Calu3 (cell line): ENCODE measurements at places on chromosomes 1 and 21. TPM values are rescaled to one million over a fixed set of nuclear protein-coding genes. Genes with fewer than 3 reads are reported as not detected.

PARP1 gene
- total RNA-seq = 123 and 136 TPM in 2 replicates

ACTN2 gene
- total RNA-seq = 0.54 TPM in 1 of 2 replicates, not detected in the other

RSPO1 gene
- total RNA-seq = not detected in 2 replicates

NHLH1 gene
- total RNA-seq = 1.4 and 1.6 TPM in 2 replicates

MFAP2 gene
- 0.50 and 1.2 TPM in 2 replicates for total RNA-seq

FAM72B gene
- 9.6 and 9.8 TPM in 2 replicates for total RNA-seq

NPR1 gene
- not detected in 2 replicates for total RNA-seq

ETV3L gene
- total RNA-seq = not detected in 2 replicates

TNFAIP8L2 gene
- not detected in 2 replicates for total RNA-seq

CFHR5 gene
- not detected in 2 replicates for total RNA-seq

ERO1B gene
- 4.4 and 6.4 TPM in 2 replicates for total RNA-seq

GPR137B gene
- total RNA-seq = 9.5 and 11.4 TPM in 2 replicates

AMY1B gene
- total RNA-seq = not detected in 2 replicates

GPR3 gene
- total RNA-seq = 1.3 and 1.9 TPM in 2 replicates

SPRR2E gene
- total RNA-seq = not detected in 2 replicates

MMP23B gene
- 1.6 and 1.9 TPM in 2 replicates for total RNA-seq

ADAM30 gene
- total RNA-seq = not detected in 2 replicates

C2CD4D gene
- 1.7 and 2.5 TPM in 2 replicates for total RNA-seq

KRTAP15-1 gene
- total RNA-seq = not detected in 2 replicates

FCRLA gene
- not detected in 2 replicates for total RNA-seq

KRTAP7-1 gene
- total RNA-seq = not detected in 2 replicates

ZNF695 gene
- 18.2 and 19.6 TPM in 2 replicates for total RNA-seq
